ENCODE measurements at places on chromosomes 5 and 9.

GRCh38 chr5:150407096-150407720 lies 5.5 kb downstream of the CD74 start:
- no peak for DNase-seq

GRCh38 chr9:353077-353476 lies 138.4 kb downstream of the DOCK8 start:
- DNase-seq, result no peak

DNA sequence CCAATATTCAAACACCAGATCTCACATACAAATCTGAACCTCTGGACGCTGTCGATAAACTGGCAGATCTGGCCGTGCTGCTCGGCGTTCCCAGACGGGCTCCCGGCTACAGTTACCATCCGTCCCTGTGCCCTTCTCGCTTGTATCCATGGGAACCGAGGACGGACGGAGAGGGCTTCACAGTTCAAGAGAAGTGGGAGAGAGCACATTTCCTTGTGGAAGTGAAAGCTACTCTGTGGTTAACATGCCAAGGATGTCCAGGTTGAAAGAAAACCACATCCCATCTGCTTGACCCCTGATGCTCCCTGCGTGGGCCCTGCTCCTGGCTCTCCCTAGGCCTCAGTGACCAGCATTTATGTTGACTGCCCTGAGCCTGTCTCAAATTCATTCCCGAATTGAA lies 6.3 kb upstream of the DBN1 start:
- DNase-seq, result no peak

GRCh38 chr9:110257097-110257841 lies 962 bp upstream of the TXN start:
- no peak for DNase-seq

- no peak for DNase-seq
Observed at GRCh38 chr5:176151281-176151680, 86.9 kb upstream of the SIMC1 start.

GRCh38 chr9:16866587-16866986 lies 3.9 kb downstream of the BNC2 start:
- DNase-seq, result no peak

- no peak for DNase-seq
Observed at GRCh38 chr9:126860757-126861466, 473 bp downstream of the ZBTB34 start.

DNA sequence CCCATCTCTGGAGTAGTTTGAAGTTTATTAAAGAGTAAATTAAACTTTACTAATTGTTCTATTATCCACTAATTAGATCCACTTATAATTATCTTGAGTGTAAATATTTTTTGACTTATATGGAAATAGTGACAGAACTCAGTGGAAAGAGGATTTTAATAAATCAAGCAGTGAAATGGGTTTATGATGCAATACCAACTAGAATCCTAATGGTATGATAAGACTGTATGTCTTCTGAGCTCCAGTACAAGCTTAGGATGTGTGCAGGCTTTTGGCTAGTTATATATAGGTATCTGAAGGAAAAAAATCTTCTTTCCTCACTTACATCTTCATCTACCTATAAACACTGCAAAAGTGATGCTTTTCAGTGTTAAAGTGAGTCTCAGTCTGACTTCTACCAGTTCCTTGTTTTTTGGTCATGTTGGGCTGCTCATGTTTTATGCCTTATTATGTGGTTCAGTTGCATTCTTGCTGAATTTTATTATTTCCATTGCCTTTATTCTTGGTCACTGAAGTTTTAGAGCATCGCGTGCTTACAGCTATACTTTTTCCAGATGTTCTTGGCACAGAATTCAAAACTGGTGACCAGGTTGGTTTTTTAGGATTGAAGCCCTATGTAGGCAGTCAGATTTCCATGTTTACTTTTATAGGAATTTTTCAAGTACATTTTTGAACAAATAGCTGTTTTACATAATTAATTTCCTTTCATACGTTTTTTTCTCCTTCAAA lies 30.5 kb downstream of the XRCC4 start:
- no peak for DNase-seq

DNA sequence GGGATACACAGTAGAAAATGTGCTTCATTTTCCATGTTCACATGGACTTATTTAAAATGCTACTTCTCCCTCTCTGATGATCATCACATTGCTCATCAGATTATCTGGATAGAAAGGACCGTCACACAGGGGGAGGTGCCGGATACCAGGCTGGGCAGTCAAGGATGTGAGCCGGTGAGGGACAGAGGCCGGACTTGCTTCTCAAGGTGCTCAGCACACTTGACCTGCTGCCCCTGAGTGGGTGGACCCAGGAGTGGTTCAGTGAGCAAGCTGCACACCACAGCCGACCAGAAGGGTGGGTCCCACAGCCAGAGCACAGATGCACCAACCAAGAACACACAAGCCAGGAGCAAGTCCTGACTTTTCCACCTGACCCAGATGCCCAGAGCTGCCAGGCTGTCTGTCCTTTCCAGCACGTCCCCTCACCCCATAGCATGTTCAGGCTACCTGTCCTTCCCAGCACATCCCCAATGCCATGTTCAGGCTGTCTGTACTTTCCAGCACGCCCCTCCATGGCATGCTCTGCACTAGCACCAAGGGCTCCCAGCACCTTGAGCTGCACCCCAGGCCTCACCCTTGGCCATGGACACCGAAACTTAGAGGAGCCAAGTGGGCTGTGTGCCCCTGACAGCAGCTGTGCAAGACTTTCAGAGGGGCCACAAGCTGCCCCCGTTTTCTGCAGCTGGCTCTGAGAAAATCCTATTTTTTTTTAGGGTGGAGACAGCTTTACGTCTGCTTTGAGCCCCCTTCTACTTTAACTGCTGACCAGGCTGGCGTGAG lies 77.8 kb downstream of the SECISBP2 start:
- DNase-seq, result no peak

DNA sequence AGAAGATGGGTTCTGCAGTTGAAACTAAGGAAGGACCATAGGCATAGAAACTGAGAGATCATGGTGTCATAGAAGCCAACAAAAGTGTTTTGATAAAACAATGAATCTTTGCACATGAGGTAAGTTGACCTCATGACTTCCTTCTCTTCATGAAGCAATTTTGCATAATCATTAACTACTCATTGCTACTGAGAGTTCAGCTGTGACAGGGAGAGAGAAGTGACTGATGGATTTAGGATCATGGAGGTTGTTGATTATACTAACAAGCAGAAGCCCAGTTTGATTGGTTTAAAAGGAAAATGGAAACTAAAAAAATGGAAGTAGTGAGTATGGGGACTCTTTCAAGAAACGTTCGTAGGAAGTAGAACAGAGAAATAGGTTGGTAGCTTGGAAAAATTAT lies 51.2 kb downstream of the PARP8 start:
- no peak for DNase-seq

DNA sequence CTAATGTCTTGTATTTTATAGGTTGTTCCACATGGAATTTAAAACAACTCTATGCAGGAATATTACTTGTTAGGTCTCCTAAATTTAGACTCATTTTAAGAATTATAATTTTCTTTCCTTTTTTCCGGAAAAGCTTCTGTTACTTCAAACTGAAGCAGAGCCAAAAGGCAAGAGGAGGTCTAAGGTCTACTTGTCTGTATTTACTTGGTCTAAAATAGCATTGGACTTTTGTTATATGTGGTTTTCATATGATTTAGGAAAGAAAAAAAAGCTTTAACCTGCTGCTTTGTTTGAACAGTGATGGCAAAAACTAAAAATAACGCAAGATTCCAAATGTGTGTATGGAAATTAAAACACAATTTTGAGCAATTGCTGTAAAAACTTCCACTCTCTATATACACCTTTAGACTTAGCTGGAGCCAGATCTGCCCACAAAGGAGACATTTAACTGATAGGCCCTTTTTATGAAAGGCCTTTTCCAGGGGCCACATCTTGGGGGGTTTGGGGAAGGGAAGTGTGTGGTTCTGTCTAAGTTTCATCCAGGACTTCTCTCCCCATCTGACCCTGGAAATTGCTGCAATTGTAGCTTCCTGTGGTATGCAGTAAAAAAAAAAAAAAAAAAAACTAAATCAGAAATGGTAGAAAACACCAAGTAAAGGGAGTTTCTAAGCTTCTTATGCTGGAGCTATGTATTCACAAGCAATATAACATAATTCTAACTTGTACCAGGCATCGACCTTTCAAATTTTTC lies 307.7 kb upstream of the MEF2C start:
- no peak for DNase-seq

- no peak for DNase-seq
Observed at GRCh38 chr9:22990349-22990748, 543.7 kb downstream of the DMRTA1 start.

DNA sequence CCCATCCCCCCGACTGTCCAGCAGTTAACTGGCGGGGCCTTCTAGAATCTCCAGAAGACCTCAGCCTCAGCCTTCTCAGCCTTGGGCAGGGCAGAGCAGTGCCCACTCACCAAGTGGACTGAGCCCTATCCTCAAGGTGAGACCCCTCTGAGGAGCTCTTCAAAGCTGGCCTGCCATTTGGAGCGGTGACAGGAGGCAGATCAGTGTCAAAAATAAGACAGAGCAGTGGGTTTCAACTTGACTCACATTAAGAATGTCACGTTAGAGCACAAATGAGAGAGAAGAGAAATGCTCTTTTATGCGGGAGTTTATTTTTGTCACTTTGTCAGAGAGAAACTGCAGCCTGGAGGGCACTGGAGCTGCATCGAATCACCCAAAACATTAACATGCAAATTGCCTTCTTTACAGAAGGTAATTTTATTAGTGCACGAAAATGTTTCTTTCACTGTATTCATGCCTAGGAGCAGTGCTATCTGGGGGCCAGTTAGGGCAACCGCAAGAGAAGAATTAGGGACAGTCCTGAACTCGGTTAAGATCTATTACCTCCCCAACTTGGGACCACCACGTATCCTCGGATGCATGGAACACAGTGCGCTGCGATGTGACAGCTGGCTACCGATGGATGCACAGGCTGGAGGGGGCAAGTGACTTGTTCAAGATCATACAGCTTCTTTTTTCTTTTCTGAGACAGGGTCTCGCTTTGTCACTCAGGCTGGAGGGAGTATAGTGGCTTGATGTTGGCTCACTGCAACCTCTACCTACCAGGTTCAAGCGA lies 188.5 kb downstream of the DAB2IP start:
- no peak for DNase-seq

- DNase-seq, result no peak
Observed at GRCh38 chr5:122050959-122051358, 27.1 kb downstream of the LOX start.

- DNase-seq, result no peak
Observed at GRCh38 chr5:67887748-67888161, 327.8 kb upstream of the PIK3R1 start.

GRCh38 chr5:51889703-51890102 lies 506.5 kb downstream of the ISL1 start:
- no peak for DNase-seq

GRCh38 chr5:107011605-107012004 lies 659.1 kb downstream of the EFNA5 start:
- DNase-seq, result no peak

GRCh38 chr5:171442287-171443042 lies 23.0 kb downstream of the FGF18 start:
- DNase-seq, result no peak

- DNase-seq, result no peak
Observed at GRCh38 chr5:174352681-174353080, 307.2 kb downstream of the NSG2 start.

GRCh38 chr9:118809160-118809625 lies 560.0 kb downstream of the BRINP1 start:
- no peak for DNase-seq

GRCh38 chr9:93267681-93268505 lies 84.0 kb downstream of the WNK2 start:
- no peak for DNase-seq

- peak; percentile 87 for DNase-seq
Observed at GRCh38 chr5:157651623-157652376, 438 bp downstream of the SOX30 start.

- DNase-seq, result no peak
Observed at GRCh38 chr9:16526380-16526779, 344.1 kb downstream of the BNC2 start.

GRCh38 chr9:73143711-73144328 lies 7.8 kb upstream of the ANXA1 start:
- DNase-seq, result no peak

DNA sequence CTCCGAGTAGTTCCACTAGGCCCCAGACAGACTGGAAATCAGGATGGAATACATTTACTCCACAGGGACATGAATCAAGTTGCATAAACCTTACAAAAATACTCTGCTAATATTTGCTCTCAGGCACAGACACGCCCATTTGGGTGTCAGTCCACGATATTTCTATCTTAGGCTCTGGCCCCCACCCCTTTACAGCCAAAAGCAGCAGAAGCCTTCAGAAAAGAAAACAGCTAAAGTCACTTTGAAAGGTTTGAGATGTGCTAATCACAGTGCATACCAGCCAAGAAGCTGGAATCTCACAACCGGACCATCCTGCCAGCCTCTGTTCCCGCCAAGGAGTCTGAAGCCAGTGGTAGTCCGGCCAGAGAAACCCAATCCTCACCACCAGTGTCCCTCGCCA lies 22.6 kb downstream of the PTPN3 start:
- DNase-seq, result no peak

- DNase-seq, result no peak
Observed at GRCh38 chr5:134000696-134001453, 3.9 kb downstream of the VDAC1 start.

- DNase-seq, result no peak
Observed at GRCh38 chr9:35522187-35522586, 32.3 kb downstream of the RUSC2 start.

DNA sequence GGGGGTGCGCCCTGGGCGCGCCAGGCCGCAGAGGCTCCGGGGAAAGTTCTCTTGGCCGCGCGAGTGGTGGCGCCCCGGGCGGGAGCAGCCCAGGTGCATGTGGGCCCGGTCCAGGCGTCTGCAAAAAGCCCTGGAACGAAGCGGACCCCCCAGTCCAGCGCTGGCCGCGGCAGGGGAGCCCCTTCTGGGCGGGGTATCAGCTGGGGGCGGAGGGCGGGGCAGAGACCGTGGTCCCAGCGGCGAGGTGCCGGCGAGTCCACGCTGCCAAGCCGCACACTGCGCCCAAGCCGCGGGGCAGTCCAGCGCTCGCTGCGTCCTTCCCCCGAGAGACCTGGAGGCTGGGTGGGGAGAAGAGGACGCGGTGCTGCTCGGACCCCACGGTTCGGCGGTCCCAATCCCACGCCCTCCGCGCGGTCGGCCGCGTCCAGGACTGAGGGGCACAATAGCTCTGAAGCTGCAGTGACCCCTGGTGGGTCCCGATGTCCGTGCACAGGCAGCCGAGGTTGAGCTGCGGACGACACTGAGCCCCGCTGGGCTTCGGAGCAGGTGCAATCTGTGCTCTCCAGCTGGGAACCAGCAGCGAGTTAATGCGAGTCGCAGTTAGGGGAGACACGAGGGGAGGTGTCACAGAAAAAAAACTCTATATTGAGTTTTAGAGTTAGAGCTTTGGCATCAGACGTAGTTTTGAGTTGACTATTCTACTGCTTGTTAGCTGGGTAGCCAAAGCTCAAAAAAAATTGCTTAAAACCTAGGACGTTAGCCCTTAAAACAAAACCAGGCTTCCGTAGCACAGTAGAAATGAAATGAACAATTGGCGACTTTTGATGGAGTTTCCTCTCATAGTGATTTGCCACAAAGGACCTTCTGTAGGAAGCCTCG lies 1.1 kb upstream of the EPB41L4A start:
- DNase-seq, result peak; percentile 42

All from CD4-positive, alpha-beta T cell treated with Interleukin-12 subunit alpha and Interleukin-12 subunit beta, for 1 hour (primary cell).